Thyroid gland (tissue), 4 donors: ENCODE measurements at places on chromosomes 12 and 14. TPM values are rescaled to one million over a fixed set of nuclear protein-coding genes. Genes with fewer than 3 reads are reported as not detected.

DNA sequence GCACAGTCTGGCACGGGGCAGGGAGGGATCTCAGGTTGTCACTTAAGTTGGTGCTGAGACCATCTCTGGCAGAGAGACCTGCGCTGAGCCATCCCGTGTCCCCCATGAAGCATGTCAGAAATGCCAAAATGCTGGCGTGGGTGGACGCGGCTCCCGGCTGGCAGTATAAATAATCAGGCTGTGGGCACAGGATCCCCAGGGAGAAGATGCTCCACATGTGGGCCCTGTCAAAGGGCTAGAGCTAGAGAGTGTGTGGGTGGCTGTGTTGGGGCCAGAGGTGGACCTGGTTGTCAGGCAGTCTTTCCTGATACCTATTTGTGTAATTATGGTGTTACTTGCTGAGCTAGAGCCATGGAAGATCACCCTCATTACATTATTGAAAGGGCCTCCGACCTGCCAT, 189.5 kb downstream of the TSPAN9 start:
- DNase-seq, result no peak

Gene MSRB3
- 29.2 TPM for total RNA-seq

DNA sequence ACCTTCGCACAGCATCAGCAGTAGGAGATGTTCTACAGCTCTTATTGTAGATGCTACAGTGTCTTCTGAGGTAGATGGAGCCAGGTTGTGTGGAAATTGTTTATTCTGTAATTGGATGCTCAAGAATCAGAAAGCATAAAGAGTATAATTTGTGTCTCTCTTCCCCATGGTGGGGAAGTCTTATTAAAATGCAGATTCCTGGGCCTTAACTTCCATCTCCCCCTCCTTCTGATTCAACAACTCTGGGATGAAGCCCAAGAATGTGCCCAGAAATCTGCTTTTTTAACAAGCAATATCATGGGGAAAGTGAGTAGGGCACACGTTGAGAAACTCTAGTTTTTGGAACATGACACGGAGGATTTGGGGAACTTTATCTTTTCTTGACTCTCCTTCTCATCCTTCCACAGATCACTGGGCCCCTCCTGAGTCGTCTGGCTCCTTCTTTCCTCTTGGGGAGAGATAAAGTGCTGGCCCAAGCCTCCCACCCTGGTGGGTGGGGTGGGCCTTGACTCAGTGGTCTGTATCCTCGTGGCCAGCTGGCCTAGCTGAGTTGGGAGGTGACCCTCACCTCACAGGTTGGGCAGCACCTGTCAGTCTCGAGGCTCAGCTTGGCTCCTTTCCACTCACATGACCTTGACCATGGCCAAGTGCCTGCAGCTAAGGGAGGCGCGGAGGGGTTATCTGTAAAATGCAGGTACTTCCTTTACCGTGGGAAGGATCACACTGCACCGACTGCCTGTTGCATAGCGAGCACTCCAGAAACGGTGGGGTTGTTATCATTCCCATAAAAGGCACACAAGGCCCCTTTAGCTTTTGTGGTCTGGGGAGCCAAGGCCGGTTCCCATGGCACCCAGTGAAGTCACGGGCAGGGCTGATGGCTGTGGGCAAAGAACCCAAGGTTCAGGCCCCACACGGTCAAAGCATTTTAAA, 141.9 kb downstream of the CHST11 start:
- DNase-seq, result peak; percentile 14

DNA sequence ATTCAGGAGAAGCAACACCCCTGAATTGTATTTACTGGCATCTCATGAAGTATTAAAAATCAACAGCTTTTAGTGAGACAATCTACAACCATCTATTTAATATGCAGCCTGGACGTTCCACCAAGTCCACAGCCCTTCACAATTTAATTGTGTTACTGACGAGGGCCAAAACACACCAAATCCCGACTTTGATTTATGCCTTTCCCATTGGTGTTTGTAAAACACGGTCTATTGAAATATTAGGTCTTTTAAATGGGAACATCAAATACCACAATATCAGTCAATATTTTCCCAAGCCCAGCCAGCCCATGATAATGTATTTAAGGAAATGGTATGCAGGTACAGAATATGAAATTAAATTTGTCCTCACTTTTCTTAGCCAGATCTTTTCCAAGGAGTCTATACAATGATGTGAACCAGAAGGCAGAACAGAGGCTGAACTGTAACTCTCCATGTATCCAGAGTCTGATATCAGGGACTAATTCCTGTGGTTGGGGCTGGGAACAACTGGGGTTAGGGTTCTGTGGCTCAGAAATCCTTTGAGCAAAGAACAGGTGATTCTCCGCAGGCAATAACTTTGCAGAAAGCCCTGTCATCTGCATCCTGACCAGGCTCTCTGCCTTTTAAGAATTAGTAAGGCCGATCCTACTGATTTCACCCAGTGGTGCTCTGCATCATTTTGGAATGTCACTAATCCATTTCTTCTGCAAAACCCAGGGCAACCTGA, 179.3 kb upstream of the GZMB start:
- DNase-seq, result no peak

Gene GDF3
- not detected for total RNA-seq

DNA sequence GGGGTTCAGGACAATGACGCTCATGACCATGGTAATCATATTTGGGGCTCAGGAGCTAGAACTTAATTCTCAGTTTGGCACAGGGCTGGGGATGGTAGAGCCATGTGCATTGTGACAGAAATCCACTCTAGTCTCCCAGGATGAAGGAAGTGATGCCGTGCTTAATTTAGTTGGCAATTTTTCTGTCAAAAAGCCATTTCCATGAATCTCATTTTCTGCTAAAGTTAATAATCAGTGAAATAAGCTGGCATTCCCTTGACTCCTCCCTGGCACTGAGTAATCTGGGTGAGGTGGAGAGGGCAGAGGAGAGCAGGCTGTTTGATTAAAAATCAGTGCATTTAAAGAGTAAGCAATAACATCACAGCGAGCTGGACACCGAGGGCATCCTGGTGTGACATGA, 45.0 kb upstream of the GPR68 start:
- DNase-seq, result no peak
